ENCODE measurements at places on chromosomes 3 and 15.

DNA sequence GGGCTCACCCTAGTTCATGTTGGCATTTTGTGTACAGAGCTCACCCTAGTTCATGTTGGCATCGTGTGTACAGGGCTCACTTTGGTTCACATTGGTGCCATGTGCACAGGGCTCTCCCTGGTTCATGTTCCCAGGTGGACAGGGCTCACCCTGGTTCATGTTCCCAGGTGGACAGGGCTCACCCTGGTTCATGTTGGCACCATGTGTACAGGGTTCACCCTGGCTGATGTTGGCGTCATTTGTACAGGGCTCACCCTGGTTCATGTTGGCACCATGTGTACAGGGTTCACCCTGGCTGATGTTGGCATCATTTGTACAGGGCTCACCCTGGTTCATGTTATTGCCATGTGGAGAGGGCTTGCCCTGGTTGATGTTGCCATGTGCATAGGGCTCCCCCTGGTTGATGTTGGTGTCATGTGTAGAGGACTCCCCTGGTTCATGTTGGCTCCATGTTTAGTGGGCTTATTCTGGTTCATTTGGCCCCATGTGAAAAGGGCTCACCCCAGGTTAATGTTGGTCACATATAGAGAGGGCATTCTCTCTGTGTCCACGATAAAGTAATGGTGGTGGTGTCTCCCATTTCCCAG is 31.7 kb upstream of the NR2C2 start:
- no peak for DNase-seq

DNA sequence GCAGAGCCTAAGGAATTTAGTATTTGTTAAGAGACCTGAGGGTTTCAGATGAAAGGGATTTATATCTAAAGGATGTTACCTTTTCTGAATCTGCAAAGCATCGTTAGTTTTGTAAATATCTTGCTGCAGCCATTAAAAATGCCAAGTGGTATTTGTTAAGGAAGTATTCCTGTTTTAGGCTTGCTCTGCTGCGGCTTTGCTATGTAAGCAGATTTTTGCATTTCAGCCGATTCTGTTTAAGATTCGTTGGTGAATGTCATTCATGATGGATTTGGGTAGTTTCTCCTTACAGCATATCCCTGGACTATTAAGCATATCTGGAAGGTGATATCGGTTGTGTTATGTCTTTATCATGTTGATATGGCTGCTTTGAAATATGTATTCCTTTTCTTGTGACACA is 1.0 kb downstream of the USP8 start:
- DNase-seq = no peak

- DNase-seq = no peak
These were observed 219.4 kb upstream of the THBS1 start for GRCh38 chr15:39361497-39361896.

DNA sequence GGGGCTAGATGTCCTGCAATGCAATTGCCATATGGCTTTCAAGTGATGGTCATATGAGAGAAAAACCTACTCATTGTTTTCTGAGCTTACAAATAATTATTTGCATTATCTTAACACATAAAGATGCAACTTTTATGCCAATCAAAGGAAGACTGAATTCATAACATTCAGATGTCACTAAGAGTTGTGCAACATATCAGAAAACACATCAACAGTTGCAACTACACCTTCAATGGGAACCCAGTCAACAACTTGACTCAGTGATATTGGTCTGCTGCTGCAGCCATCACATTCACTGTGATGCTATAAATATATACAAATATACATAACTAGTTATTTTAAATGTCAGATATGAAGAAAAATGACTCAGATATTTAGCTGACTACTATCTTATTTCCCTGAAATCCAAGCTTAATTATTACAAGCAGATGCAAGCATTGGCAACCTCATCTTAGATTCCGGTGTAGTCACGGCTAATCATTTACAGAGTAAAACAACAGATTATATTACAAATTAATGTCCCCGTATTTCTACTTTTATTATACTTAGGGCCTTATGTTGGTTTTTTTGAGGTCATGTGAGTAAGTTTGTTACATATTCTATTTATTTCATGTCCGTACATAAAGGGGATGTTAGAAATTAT is 23.7 kb downstream of the CNTN3 start:
- no peak for DNase-seq

DNA sequence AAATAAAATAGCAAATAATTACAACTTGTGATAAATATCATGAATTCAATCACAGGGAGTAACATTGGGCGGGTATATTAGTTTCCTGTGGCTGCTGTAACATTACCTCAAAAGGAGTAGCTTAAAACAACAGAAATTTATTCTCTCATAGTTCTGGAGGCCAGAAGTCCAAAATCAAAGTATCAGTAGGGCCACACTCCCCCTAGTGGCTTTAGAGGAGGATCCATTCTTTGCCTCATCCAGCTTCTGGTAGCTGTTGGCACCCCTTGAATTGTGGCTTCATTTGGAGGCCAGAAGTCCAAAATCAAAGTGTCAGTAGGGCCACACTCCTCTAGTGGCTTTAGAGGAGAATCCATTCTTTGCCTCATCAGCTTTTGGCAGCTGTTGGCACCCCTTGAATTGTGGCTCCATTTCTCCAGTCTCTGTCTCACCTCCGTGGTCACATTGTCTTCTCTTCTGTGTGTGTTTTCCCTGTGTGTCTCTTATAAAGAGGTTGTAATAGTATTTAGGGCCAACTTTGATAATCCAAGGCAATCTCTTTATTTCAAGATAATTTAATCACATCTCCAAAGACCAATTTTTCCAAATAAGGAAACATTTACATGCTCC is 3.1 kb upstream of the CFAP20DC start:
- no peak for DNase-seq

DNA sequence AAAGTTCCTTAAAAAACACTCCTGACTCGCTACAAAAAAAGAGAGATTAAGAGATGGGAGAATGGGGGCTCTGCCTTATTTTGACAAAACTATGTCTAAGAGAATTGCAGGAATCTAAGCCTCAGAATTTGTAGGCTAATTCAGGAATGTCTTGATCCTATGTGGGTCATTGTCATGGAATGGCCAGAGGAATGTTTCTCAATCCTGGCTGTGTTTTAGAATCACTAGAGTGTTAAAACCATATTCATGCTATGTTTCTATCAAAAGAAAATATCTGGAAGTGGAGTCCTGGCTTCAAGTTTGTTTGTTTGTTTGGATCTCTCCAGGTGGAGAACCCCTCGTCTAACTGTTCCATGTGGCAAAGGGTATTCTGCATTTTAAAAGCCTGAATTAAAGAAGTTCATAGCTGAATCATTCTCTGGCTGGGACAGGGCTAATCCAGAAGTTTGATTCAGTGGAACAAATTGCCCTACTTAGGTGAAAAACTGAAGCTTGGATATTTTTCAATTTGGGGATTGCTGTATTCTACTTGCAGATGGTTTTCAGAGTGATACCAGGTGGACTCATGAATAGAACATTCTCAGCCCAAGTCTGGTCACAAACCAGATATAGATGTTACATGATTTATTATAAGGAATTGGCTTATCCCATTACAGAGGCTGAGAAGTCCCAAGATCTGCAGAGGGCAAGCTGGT is 28.2 kb downstream of the GJD2 start:
- DNase-seq = no peak

GRCh38 chr3:67526246-67526645 is 128.2 kb downstream of the SUCLG2 start:
- no peak for DNase-seq

DNA sequence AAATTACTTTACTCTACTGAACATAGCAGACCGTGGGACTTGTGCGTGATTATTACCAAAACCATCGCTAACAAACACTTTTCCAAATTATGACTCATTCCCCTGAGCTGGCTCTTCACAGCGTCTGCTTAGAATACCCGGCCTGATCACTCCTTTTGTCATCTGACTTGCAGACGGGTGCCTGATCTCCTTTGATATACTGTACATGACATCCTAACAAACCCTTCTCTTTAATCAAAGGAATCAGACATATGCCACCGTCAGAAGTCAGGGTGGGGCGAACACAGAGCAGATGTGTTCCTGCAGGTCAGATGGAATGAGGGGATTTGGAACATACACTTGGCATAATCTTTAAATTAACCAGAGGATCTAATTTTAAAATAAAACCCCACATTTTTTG is 48.5 kb upstream of the SH3GL3 start:
- no peak for DNase-seq

GRCh38 chr15:59556380-59556779 is 55.2 kb upstream of the GCNT3 start:
- no peak for DNase-seq

DNA sequence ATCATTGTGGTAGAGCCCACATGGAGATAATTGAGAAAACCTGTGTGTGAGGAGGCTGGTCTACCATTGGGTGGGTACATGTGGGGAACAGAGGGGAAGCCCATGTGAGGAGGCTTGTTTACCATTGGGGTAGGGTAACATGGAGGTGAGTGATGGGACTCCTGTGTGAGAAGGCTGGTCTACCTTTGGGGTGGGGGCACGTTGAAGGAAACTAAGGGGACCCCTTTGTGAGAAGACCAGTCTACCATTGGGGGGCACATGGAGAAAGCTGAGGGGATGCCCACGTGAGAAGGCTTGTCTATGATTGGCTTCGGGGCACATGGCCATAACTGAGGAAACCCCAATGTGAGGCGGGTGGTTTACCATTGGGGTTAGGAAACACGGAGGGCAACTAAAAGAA is 158.5 kb downstream of the FBLN2 start:
- DNase-seq = no peak

DNA sequence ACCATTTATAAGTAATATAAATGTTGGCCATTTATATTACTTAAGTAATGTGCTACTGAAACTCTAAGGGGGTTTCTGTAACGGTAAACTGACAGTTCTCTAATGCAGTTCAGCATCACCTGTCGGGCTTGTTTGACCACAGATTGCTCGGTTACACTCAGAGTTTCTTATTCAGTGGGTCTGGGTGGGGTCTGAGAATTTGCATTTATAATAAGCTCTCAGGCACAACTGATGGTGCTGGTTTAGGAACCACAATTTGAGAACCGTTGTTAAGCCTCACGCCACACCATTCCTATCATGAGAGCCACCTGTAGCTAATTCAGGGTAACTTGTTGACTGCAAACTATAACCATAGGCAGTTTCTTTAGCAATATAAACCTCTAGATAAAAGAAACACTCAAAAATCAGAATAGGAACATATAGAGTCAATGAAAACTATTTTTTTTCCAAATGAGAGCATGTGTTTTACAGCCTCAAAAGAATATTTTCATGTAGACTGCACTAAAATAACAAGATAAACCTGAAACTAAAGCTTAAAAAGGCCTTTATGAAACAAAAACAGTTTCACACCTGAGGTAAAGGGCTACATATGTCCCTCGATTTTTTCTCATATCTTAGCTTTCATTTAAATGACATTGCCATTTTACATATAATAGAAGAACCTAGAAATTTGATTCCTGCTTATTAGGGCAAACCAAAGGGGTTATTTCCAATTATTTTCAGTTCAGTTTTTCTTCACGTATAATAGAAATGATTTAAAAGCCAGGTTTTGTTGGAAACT is 604.8 kb downstream of the UNC13C start:
- DNase-seq = no peak

DNA sequence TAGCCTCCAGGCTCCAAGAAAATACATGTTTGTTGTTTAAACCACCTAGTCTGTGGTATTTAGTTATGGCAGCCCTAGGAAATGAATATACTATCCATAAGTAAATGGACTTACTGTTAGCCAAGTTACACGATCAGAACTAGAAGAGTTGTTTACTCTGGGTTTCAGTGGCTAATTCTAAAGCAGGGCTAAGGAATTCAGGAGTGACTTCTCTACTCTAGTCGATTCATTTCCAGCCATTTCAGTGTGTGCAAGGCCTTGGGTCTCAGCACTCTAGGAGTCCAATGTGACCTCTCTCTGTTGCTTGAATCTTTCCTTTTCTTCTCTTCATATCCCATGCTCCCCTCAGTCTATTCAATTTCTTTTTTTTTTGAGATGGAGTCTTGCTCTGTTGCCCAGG is 66.7 kb downstream of the BHLHE40 start:
- no peak for DNase-seq

- DNase-seq = no peak
These were observed 163.2 kb downstream of the SYNPR start for GRCh38 chr3:63441262-63441661.

- no peak for DNase-seq
These were observed 26.0 kb downstream of the MME start for GRCh38 chr3:155106119-155106518.

DNA sequence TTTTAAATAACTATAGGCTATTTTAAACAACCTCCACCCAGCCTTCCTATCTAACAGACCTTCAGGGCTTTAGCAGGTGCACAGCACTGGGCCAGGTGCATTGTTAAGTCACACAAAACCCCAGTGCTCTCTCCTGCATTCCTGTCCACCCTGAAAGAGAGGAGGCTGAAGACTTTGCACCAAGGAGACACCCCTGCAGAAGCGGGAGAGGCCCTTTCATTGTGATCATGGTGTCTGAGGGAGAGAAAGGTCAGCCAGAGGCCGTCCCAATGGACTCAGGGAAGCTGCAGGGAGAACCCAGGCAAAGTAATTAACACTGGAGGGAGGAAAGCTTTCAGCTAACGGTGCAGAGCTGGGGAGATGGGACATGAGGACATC is 5.2 kb downstream of the LRIG1 start:
- DNase-seq = no peak

DNA sequence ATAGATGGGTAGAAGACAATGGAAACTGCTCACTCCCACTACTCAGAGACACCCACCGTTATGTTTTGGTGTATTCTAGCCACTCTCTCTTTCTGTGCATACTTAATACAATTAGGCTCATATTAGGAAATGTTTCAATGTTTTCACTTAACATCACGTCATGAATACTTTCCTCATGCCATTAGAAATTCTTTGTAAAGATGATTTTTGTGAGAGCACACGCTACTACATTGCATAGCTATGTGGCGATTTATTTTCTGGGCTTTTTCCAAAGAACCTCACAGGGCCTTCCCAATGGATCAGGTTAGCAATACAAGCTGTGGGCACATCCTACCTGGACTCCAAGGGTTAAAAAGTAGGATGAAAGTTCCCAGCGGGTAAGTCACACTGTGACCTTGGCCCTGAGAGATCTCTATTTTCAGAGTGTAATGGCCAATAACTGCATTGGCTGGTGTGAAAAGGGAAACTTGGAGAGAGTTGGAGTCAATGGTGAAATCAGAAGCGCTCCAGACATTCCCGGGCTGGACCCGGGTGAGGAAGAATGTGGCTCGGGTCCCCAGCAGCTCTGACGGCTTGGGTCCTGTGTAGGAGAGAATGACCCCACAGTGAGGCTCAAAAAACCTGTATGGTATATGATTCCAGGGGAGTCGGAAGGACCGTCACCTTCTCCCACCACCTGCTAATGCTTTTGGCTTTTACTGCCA is 25.8 kb upstream of the TGM5 start:
- no peak for DNase-seq

GRCh38 chr3:77039606-77040171 is at the start of gene ROBO2:
Gene ROBO2 (plus strand): TSS chr3:77040099. CDS start chr3:77040786, 687 bp downstream.
- DNase-seq = no peak

GRCh38 chr3:143830786-143831185 is 17.5 kb downstream of the SLC9A9 start:
- DNase-seq = no peak

GRCh38 chr3:37770938-37771918 is 90.5 kb upstream of the CTDSPL start:
- no peak for DNase-seq

- DNase-seq = no peak
These were observed 84.0 kb upstream of the PLAAT1 start for GRCh38 chr3:193157051-193157450.

All from stimulated activated CD8-positive, alpha-beta memory T cell treated with anti-CD3 and anti-CD28 coated beads, Interleukin-7, amount 100 ng/mL, for 1 hour (primary cell).